ENCODE measurements at places on chromosomes 11 and 22.

GRCh38 chr11:101429703-101430540, 153.9 kb downstream of the TRPC6 start:
- DNase-seq = no peak

GRCh38 chr22:30947816-30948454, 20.6 kb downstream of the MORC2 start:
- no peak for DNase-seq

DNA sequence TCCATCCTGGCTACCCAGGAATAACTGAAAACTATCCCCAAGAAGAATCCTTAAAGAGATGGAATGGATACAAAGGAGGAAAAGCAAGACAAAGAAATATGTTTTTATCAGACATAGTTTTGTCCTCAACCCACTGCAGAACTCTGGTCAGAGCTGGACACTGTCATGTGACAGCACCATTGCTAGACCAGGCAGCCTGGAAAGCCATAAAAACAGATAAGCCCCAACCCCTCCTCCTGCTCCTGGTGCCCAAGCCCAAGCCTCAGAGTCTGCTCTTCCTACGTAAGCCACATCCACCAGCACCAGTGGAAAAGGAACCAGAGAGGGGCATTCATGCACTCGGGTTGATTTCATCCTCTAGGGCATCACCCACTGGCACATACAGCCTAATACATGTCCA, 116.9 kb downstream of the TRIM29 start:
- DNase-seq = no peak

- no peak for DNase-seq
These were observed 3.4 kb upstream of the P2RY6 start for GRCh38 chr11:73268671-73269271.

- no peak for DNase-seq
These were observed 16.9 kb upstream of the ALG8 start for GRCh38 chr11:78156127-78156844.

DNA sequence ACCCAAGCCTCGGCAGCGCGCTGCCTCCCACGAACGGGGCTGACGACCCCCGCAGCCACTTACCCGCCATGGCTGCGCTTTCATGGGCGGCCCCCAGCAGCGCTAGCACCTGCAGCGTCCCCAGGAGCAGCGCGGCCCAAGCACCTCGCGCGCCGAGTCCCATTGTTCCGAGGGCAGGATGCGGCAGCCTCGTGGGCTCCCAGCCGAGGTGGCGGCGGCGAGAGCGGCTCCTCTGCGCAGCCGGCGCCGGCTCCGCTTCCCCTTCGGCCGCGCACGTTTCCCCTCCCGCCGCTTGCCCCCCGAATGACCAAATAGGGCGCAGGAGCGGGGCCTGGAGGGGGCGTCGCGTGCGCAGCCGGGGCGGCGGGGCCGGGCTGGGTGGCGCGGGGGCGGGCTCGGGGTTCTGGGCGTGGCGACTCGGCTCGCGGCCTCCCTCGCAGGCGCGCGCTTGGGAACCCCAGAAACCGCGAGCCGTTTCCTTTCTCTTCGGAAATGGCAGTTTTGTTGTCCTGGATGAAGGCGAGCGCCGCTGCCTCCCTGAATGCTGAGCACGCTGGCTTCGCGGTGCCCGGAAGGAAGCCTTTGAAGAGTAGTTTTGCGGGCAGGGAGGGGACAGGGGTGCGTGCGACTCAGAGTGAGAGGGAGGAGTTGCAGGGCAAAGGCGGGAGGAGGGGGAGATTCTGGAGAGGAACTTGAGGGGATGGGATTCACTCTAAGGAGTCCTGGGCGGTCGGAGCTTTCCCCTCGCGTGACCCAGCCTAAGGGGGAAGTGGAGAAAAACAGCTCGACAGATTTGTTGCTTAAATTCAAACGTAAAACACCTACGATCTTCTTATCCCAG, at the start of gene TMEM123:
Gene TMEM123 (minus strand): TSS at position 305 of the 841 bp plus-strand sequence. CDS start 142 bp downstream, at position 163.
- DNase-seq = no peak

GRCh38 chr22:38788021-38788816, 5.7 kb downstream of the DNAL4 start:
- DNase-seq = peak; percentile 41

- no peak for DNase-seq
These were observed 144.6 kb downstream of the LDLRAD3 start for GRCh38 chr11:36088266-36088972.

DNA sequence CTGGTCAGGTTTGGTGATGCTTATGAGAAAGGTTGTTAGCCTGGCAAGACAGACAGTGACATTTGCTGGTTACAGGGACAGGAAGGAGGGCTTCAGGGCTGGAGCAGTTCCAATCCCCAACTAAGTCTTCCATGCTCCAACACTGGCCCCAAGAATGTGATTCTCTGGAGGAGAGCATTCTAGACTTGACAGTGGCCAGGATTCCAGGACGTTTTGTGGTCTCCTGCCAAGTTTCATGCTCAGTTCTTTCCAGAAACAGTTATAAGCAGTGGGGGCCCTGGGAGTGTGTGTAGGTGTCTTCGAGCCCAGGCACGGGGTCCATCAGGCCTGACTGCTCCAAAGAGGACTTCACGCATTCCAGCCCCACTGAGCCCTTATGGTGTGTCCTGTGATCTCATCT, 8.9 kb upstream of the GRK3 start:
- no peak for DNase-seq

DNA sequence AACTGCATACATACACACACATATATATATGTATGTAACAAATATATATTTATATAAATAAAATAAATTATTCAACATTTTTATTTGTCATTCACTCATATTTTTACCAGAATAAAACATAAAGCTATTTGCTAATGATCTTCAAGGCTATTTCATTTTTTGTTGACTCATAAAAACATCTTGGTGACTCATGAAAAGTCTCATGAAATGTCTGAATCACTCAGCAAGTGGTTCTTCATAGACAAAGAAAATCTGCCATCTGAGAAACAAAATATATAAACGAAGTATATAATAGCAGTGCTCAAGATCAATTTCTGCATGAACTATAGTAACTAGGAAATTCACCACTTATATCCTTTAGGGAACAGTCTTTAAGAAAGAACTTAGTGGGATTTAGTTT, 764.8 kb upstream of the FAT3 start:
- no peak for DNase-seq

GRCh38 chr11:1194977-1195681, 27.7 kb upstream of the MUC5B start:
- DNase-seq = no peak

- no peak for DNase-seq
These were observed 6.2 kb upstream of the IGSF22 start for GRCh38 chr11:18731949-18732821.

- no peak for DNase-seq
These were observed 27.2 kb downstream of the TMPRSS6 start for GRCh38 chr22:37082251-37082873.

DNA sequence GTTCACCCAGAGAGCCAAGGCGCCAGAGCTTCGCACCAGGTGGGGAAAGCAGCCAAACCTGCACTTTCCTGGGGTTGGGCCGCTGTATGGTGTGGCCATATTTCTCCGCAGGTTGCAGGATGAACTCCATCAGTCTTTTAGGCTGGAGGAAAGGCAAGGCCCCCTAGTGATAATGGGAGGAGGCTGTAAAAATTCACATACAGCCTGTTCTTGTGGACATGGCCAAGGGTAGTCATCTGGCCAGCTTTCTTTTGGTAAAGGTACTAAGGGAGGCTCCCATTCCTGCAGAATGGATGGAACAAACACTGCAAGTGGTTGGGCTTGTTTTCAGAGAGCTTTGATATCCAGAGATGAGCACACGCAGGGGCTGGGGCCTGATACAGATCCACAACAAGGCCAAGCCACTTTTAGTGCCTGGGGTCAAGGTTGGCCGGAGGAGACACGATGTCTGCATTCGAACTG, 29.6 kb downstream of the C22orf31 start:
- no peak for DNase-seq

GRCh38 chr11:71387200-71387599, 61.0 kb downstream of the DHCR7 start:
- no peak for DNase-seq

- peak; percentile 4 for DNase-seq
These were observed 718.8 kb downstream of the CNTN5 start for GRCh38 chr11:99739464-99740089.

GRCh38 chr11:130120045-130120444, 39.5 kb upstream of the ST14 start:
- DNase-seq = no peak

DNA sequence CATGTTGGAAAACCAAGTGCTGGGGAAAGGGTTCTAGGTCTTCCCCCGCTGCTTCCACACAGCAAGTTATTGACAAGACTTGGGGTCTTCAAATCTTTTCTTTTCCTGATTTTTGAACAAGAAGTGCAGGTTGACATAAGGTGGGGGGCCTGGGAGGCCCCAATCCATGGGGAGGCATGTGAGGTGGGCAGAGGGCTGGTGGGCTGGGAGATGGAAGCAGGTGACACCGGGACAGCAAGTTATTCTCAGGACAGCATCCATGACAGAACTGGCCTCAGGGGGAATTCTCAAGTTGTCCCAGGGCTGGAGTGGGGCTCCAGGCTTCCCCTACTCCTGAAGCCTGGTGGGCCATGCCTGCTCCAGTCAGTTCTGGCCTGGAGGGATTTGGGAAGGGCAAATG, 5.5 kb downstream of the FGF19 start:
- DNase-seq = no peak

DNA sequence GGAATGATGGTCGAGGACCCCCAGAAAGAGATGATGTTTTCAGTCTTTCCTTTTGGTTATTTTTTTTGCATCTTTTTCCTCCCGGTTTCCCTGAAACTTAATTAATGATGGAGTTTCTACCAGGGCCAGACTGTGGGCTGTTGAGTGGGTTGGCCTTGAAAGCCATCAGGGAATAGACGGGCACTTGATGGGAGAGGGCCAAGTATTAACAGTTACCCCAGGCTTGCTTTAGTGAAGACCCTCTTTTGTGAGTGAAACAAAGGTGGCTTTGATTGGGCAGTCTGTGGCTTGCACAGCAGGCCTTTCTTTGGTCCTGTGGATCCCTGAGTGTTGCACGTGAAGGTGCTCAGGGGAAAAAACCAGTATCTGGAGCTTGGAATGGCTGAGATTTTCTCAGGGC, 56.9 kb downstream of the AMOTL1 start:
- DNase-seq = no peak
